ENCODE measurements at places on chromosomes 6 and 20. TPM values are rescaled to one million over a fixed set of nuclear protein-coding genes. Genes with fewer than 3 reads are reported as not detected.
A peak's percentile ranks its signal among the peaks of the same experiment; 100 is the strongest.

DNA sequence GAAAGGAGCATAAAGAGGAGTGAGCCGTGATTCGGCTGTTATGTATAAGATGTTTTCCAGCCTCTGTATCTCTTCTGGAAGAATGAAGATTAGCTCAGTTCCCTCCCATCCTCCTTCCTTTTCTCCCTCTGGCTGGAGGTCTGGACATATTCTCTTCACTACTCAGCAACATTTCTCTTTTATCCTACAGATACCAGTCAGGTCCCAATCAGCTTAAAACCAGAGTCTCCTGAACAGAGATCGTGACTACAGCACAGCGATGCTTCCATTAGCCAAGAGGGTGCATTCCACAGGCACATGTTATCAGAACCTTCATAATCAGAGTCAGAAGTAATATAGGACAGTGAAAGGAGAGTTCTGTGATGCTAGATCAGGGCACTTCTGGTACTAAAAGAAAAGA is 133.9 kb upstream of the SOX4 start:
- no peak for DNase-seq

GRCh38 chr6:148682990-148683389 is 63.8 kb upstream of the UST start:
- no peak for DNase-seq

DNA sequence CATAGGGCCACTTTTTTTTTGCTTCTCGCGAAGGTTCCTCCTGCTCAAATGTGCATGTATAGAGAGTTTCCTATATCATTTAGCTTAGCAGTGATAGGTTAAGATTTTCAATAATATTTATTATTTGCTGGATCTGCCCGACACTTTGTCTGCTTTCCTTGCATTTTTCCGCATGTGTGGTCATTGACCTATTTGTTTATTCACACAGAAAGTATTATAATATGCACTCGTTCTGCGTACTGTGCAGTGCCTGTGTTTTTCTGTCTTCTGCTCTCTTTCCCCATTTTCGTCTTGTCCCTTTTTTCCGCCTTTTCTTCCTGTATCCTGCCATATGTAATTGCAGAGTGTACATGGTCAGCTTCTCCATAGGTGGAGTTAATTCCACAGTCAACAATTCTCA is 255.8 kb downstream of the TMEM242 start:
- no peak for DNase-seq

GRCh38 chr6:116387374-116387773 is 16.6 kb downstream of the DSE start:
- DNase-seq = no peak

GRCh38 chr6:53432318-53433161 is 83.8 kb upstream of the ELOVL5 start:
- peak; percentile 27 for DNase-seq

- DNase-seq = no peak
These were observed 46.5 kb downstream of the PPARD start for GRCh38 chr6:35388772-35389352.

DNA sequence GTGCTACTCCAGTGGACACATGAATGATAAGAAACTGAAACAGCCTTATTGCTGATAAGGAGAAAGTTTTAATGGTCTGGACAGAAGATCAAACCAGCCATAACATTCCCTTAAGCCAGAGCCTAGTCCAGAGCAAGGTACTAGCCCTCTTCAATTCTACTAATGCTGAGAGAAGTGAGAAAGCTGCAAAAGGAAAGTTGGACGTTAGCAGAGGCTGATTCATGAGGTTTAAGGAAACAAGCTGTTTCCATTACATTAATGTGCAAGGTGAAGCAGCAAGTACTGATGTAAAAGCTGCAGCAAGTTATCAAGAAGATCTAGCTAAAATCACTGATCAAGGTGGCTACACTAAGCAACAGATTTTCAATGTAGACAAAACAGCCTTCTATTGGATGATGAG is 634.4 kb downstream of the KIF16B start:
- DNase-seq = no peak

Gene RCAN2
- total RNA-seq = not detected

Gene EBF4
- 2.0 TPM for total RNA-seq

Gene ME1
- 8.0 TPM for total RNA-seq
